A172 (cell line): ENCODE measurements at places on chromosomes 11 and 22. TPM values are rescaled to one million over a fixed set of nuclear protein-coding genes. Genes with fewer than 3 reads are reported as not detected.

FGF19 gene
- total RNA-seq: not detected in 2 replicates

MRPL11 gene
- total RNA-seq: 80.0 and 127 TPM in 2 replicates

AMBRA1 gene
- total RNA-seq: 27.3 and 44.3 TPM in 2 replicates

C11orf97 gene
- not detected in 2 replicates for total RNA-seq

LRRC55 gene
- not detected in 2 replicates for total RNA-seq

DNA sequence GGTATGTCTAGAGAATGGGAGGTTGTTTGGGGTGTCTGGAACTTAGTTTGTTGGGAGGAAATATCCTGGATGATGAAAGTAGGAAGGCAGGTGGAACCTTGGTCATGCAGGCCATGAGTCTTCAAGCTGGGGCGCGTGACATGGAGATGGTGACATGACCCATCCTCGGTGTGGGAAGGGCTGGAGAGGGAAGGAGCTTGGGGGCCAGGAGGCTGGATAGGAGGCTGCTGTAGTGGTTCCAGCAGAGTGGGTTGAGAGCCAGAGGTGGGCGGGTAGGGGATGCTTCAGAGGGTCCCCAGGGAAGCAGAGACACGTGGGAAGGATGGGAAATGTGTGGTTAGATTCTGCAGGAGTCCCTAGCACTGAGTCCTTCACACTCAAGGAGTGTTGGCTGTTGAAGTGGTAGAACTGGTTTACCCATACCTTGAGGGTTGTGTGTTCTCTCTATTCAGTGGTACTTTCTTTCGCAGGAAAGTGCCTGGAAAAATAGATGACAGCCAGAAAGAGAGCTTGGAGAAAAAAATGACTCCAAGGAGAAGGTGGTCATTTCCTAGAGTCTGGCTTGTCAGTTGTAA is 56.8 kb downstream of the LDLRAD3 start:
- no peak for DNase-seq

DNA sequence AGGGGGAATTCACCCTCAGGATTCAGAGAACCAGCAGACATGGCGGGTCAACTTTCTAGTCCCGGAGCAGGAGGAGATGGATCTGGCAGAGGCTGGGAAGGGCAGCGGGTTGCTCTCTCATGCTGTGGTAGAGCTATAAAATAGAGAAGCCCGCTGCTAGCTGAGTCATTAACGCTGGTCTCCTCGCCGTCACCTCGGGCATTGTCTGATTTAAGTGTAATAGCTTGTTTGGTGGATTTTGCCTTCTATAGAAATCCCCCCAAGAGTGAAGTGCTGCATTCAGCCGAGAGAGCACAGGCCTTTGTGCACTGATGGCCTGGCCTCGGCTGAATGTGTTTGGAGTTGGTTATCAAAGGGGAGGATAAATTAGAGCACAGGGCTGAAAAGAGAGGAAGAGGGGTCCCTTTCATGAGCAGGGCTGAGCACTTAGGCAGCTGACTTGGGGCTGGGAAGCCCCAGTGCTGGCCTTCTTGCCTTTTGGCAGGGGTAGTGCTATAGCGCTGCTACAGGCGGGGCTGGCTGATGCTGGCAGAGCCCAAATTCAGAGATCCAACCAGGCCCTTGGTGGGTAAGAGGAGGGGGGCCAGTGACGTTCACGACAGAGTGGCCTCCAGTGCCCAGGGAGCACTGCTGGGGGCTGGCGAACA is 161.1 kb upstream of the CADM1 start:
- DNase-seq: no peak

DNA sequence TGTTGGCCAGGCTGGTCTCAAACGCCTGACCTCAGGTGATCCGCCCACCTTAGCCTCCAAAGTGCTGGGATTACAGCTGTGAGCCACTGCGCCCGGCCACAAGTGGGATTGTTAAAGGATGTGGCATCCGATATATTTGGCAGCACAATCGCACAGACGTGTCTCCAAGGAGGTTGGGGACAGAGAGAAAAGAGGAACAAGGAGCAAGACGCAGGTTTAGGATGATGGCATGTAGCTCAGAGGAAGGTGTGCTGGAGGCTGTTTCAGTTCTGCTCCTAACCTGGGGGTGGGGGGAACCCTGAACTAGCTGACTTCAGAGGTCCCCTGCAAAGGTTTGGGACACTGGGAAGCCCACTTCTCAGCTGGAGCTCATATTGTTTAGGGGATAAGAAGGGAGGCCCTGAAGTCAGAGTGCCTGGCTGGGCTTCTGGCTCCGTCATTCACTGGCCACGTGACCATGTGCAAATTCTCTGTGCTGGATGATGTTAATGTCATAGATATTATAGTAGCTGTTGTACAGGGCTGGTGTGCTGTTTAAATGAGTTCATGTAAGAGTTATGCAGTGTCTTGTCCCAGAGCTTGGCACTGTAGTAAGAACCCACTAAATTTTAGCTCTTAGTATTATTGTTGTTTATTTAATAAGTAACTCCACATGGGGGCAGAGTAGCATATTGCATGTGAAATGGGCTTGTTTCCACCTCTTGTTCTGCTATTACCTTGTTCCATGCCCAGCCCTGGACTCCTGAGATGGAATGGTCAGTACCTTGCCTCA is 129.7 kb downstream of the ST3GAL4 start:
- no peak for DNase-seq

GRCh38 chr11:21636561-21636960 is 556.3 kb upstream of the ANO5 start:
- DNase-seq: no peak

- no peak for DNase-seq
Measured at GRCh38 chr11:93038521-93038920, 69.1 kb downstream of the MTNR1B start.

GRCh38 chr22:38924347-38924952 is 33.0 kb upstream of the APOBEC3A start:
- peak; percentile 79 for DNase-seq

DNA sequence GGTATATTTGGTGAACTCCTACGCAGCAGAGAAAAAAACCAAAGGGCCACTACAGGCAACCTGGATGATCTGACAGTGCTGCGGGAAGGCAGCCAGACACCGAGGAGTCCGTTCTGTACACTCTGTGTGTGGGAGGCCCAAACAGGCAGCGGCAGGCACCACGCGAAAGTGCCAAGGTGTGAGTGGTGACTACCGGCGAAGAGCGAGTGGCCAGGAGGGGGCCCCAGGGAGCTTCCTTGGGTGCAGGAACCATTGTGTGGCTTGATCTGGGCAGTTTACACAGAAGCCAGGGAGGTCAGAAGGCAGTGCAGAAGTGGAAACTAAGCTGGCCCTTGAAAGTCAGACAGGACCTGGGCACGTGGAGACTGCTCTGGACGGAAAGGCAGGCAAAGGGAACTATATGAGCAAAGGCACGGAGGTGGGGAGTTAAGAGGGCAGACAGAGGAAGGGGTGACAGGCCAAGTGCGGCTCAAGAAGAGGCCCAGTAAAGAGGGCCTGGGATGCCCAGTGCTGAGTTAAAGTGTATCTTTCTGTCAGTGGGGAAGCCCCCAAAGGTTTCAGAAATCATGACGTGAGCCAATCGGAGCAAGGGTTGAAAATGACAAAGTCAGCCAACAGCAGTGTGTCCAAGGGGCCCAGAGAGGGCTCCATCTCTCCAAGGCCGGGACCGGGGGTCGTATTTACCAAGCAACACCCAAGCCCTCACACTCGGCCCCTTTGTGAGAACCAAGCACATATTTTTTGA is 10.6 kb downstream of the TMEM184B start:
- no peak for DNase-seq

GRCh38 chr11:15107730-15108515 is 6.8 kb upstream of the INSC start:
- no peak for DNase-seq

- DNase-seq: no peak
Measured at GRCh38 chr11:123671534-123671933, 17.1 kb upstream of the SCN3B start.

GRCh38 chr22:26320447-26320846 is 108.6 kb upstream of the ASPHD2 start:
- no peak for DNase-seq

- DNase-seq: no peak
Measured at GRCh38 chr11:23875176-23875850, 621.5 kb upstream of the LUZP2 start.

- DNase-seq: no peak
Measured at GRCh38 chr11:128749974-128750373, 56.1 kb downstream of the FLI1 start.

GRCh38 chr11:104564921-104565582 is 333.2 kb downstream of the CASP12 start:
- no peak for DNase-seq

- DNase-seq: no peak
Measured at GRCh38 chr22:25125693-25126357, 73.8 kb upstream of the CRYBB3 start.
